HT1080 (cell line): ENCODE measurements at places on chromosomes 2 and 18.

DNA sequence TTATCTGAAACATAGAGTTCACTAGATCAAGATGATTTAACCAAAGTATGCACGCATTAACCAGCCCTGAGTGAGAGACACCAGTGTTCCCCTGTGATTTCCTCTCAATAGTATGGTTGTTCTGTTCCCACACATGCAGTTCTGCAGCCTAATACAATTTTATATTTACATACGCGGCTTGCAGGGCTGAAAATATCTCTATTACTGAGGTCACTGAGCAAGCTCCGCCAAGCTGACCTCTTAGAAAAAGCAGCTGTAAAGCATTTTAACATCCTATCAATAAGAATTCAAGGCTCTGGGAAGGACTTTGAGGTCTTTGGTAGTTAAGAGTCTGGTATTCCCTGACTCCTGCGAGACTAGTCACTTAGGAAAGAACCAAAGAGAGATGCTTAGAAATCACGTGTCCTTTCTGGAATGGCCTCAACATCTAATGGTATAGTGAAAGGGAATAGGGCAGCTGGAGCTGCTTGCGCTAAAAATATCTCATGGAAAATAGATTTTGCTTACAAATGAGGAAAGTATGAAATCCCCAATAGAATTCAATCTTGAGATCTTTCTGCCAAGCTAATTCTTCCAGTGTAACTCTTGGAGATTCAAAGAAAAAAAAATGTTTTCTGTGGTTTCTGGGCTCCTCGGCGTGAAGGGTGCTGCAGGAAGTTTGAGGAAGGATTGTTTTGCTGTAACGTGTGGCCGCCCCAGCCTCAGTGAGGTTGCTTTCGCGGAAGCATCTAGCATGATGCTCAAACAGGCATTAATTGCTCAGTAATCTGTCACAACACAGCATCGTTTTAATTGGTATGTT is 59.2 kb downstream of the DOCK10 start:
- no peak for DNase-seq

DNA sequence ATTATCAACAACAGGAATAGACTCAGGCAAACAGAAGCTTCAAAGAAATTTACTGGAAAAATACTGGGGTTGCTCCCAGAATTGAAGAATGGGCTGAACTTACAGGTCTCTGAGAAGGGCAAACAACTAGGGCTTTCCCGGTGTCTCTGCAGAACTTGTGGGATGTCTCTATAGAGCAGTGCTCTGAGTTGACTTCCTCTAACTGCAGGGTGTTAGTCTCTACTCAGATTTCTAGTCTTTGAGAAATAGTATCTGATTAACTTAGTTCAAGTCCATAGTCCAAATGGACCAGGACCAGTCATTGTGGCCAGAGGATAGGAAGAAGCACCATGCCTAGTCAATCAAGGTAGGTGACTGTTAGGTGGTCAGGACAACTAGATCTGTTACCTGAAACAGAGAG is 45.8 kb downstream of the LIMS1 start:
- no peak for DNase-seq

DNA sequence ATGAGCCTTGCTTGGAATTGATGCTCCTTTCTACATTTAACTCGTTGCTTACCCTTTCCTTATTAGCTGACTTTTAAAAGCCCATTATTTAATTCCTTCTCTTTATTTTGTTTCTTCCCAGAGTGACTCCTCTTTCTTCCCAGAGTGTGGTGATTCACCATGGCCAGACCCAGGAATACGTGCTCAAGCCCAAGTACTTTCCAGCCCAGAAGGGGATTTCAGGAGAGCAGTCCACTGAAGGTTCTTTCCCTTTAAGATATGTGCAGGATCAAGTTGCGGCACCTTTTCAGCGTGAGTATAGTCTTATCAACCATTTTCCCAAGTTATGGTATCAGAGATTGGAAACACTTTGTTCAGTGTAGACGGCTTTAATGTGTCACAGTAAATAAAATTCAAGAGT is 163.7 kb downstream of the LTBP1 start:
- DNase-seq: no peak

DNA sequence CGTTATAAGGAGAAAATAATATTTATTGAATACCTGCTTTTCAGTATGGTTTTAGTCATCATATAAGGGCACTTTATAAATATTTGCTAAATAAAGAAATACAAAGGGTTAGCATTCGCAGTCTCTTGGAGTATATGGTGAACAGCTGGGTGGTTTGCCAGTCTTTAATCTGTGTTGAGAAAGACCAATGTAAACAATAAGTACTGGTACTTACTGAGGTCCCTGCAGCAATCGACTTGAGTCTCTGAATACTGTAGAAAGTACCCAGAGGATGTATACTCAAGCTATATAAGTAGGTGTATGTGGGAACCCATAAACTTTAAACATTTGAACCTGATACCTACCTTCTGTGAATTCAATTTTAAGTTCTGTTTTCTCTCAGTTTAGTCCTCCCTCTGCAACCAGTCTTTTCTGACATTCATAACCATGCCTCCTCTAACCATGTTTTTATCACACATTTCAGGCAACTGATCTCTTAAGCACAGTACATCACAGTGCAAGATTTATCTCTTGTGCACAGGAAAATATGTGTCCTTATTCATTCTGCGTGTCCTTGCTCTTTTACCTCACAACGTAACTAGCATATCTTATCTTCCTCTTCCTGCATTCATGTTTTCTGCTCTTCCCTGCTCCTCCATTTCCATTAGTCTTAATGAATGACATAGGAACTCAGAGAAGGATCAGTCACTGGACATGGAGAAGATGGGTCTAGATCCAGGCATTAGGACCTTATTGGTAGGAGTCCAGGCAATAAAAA is 21.7 kb downstream of the C18orf63 start:
- DNase-seq: no peak

DNA sequence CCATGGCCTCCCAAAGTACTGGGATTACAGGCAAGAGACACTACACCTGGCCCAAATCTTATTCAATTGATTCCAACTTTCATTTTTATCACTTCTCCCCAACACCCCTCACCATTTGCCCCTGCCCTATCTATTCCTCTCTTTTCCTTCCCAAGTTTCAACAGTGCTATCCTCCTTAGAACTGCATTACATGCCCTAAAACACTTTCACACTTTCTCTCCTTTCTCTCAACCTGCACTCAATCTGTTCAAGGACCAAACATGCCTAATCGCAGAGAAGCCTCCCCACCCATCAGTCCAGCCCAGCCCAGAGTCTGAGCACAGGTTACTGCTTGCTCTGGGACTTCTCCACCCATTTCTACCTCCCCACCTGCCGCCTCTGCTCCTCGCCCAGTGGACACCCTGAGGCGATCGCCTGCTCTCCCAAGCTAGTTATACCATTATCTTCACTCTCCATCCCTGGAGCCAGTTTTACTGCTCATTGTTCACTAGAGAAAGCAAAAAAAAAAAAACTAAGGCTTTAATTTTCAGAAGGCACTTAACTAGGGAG is 23.7 kb upstream of the DSG1 start:
- DNase-seq: no peak

DNA sequence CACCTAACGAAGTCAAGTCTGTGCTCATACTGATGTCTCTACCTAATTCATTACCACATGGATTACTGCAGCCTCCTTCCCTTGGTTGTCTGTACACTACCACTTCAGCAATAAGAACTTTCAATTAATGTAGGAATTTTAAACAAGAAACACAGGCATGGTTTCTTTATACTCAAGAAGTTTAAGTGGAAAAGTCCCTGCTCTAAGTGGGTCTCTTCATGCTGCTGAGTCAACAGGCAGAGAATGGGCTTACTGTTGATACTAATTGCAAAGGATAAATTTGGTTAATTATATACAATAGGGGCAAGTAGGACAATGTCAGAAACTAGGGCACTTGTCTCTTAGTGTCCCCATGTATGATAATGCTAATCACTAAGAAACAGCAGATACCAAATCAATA is 392.6 kb downstream of the DSEL start:
- DNase-seq: no peak

DNA sequence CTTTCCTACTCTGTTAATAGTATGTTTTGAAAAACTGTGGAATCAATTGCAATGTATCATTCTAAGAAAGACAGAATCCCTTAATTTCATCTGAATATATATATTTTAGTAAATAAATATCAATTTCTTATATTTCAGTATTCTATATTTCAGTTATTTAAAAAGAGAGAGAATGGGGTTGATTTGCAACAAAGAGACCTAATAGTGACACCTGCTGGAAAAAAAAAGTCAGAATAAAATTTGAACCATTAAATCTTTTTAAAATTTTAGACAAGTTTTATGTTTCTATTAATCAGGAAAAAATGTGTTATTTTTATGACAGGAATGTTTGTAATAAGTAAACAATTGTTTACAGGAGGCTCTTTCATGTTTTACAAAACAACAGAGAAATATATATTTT is 20.7 kb upstream of the CCNT2 start:
- DNase-seq: no peak

DNA sequence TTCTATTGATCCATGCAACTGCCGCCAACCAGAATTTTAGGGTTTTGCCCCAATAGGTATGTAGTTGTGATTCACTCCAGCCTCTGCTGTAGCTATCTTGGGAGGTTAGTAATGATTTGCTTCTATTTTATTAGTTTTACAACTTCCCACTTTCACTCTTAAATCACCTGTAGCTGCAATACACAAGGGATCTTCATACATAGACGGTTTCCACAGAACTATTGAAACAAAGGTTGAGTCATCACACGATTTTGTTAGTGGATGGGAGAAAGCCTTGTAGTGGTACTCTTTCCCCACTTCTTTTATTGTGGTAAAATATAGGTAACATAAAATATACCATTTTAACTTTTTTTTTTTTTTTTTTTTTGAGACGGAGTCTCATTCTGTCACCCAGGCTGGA is 104.2 kb upstream of the SPRED2 start:
- no peak for DNase-seq

GRCh38 chr2:234690569-234691213 is 193.8 kb upstream of the ARL4C start:
- DNase-seq: no peak

GRCh38 chr2:190320696-190321095 is 1.1 kb upstream of the HIBCH start:
- no peak for DNase-seq

DNA sequence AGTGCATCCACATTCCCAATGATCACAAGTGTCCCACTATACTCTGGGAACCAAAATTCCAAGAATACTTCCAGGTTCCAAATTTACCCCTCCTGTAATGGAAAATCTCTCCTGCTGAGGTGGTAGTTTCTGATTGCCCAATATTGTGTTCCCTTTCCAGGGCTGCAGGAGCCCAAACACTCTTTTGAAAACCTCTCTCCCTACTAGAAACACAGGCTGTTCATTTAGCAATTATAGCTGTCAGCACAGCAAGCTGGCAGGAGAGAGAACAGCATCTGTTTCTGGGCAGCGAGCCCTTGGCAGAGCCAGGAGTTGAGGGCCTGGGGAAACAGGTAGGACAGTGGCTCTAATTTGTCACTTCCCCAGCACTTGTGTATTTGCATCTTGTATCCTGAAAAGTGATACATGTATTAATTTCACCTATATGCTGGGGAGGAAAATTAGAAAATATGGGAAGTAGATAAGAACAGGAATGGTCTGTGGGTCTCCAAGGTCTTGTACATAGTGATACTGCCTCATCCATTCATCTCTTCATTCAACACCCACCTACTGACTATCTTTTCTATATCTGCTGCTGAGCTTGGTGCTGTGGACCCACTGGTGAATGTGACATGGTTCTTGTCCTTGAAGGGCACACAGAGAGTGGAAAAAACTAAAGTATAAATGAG is 16.9 kb upstream of the PAIP2B start:
- no peak for DNase-seq

- no peak for DNase-seq
Observed at GRCh38 chr2:44722026-44722625, 219.4 kb upstream of the SIX3 start.

GRCh38 chr2:44708661-44709000 is 232.9 kb upstream of the SIX3 start:
- DNase-seq: peak; percentile 9

DNA sequence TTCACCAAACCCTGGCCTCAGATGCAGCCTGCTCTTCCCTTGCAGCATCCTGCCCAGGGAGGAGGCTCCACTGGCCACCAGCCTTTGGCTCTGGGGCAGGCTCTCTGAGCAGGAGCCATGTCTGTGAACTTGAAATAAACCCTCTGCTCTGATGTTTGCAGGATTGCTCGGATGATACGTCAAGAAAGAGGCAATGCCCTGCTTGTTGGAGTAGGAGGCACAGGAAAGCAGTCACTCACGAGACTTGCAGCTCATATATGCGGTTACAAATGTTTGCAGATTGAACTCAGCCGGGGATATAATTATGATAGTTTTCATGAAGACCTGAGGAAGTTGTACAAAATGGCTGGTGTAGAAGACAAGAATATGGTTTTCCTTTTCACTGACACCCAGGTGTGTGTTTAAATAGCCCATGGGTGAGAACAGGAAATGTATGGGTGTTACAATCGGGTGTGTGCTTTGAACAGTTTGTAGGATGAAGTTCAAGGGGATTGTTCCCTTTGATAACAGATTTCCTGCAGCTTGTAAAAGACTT is 177.9 kb downstream of the DNAH6 start:
- no peak for DNase-seq

GRCh38 chr2:207617011-207617671 is 8.1 kb downstream of the METTL21A start:
- DNase-seq: peak; percentile 97

- no peak for DNase-seq
Observed at GRCh38 chr2:67612576-67613042, 215.5 kb downstream of the ETAA1 start.

DNA sequence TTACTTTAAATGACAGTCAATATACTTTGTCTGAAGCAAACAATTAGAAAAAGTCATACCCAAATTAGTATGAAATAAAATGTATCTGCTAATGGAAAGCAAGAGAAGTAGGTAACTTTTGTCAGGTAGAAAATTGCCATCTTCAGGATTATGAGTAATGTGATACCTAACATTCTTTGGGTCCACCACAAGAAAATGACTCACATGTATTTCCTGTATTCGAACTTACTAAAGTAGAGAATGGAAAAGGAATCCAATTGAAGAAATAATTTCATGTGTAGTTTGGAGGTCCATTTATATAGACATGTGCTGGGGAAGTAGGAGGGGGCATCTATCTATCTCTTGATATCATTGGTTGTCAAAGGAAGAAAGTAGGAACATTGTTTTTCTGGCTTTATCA is 636.2 kb upstream of the CHAC2 start:
- peak; percentile 87 for DNase-seq

GRCh38 chr2:225030203-225030602 is 12.1 kb downstream of the DOCK10 start:
- no peak for DNase-seq
